ENCODE measurements at places on chromosomes 2 and 18. TPM values are rescaled to one million over a fixed set of nuclear protein-coding genes. Genes with fewer than 3 reads are reported as not detected.

The UGT1A4 gene
- not detected for polyA plus RNA-seq

The TXNDC9 gene
- polyA plus RNA-seq, result 31.9 TPM

The SLC16A14 gene
- polyA plus RNA-seq, result 1.6 TPM

The SNORC gene
- polyA plus RNA-seq, result 2.1 TPM

The STRN gene
- 3.5 TPM for polyA plus RNA-seq

The COLEC12 gene
- polyA plus RNA-seq, result 1.8 TPM

The SETBP1 gene
- polyA plus RNA-seq, result 2.0 TPM

The TSPYL6 gene
- not detected for polyA plus RNA-seq

The RNF181 gene
- polyA plus RNA-seq, result 272 TPM

The APOB gene
- polyA plus RNA-seq, result not detected

The IL37 gene
- not detected for polyA plus RNA-seq

The POTEI gene
- polyA plus RNA-seq, result not detected

The EHD3 gene
- polyA plus RNA-seq, result 4.0 TPM

The CCDC150 gene
- polyA plus RNA-seq, result 1.00 TPM

The REG3G gene
- polyA plus RNA-seq, result 6.9 TPM

The KRCC1 gene
- 48.0 TPM for polyA plus RNA-seq

The IL1RL2 gene
- 1.2 TPM for polyA plus RNA-seq

The TACR1 gene
- 0.25 TPM for polyA plus RNA-seq

The DYNC2LI1 gene
- polyA plus RNA-seq, result 22.9 TPM

The HNMT gene
- polyA plus RNA-seq, result 65.5 TPM

The RTKN gene
- polyA plus RNA-seq, result 27.3 TPM

The RESP18 gene
- not detected for polyA plus RNA-seq

The HJURP gene
- 6.6 TPM for polyA plus RNA-seq

The HOXD8 gene
- 0.87 TPM for polyA plus RNA-seq

The RPRM gene
- 1.6 TPM for polyA plus RNA-seq

The PLA2R1 gene
- polyA plus RNA-seq, result 0.31 TPM

The SNED1 gene
- polyA plus RNA-seq, result 2.3 TPM

The STARD6 gene
- polyA plus RNA-seq, result not detected

The RBM43 gene
- polyA plus RNA-seq, result 2.6 TPM

The CDKL4 gene
- not detected for polyA plus RNA-seq

The NEU2 gene
- not detected for polyA plus RNA-seq

The SPHKAP gene
- 0.03 TPM for polyA plus RNA-seq

The SLC9A2 gene
- polyA plus RNA-seq, result 5.4 TPM

The ZBTB7C gene
- 3.0 TPM for polyA plus RNA-seq

The SEMA4C gene
- 8.0 TPM for polyA plus RNA-seq

The ALK gene
- polyA plus RNA-seq, result 0.13 TPM

The DCDC2C gene
- not detected for polyA plus RNA-seq
